ENCODE measurements at places on chromosomes 11 and 22. TPM values are rescaled to one million over a fixed set of nuclear protein-coding genes. Genes with fewer than 3 reads are reported as not detected.

A4GALT gene
- total RNA-seq, result 1.6 TPM

ARHGEF17 gene
- total RNA-seq, result 21.7 TPM

MRGPRG gene
- total RNA-seq, result not detected

PNPLA5 gene
- 0.18 TPM for total RNA-seq

DNA sequence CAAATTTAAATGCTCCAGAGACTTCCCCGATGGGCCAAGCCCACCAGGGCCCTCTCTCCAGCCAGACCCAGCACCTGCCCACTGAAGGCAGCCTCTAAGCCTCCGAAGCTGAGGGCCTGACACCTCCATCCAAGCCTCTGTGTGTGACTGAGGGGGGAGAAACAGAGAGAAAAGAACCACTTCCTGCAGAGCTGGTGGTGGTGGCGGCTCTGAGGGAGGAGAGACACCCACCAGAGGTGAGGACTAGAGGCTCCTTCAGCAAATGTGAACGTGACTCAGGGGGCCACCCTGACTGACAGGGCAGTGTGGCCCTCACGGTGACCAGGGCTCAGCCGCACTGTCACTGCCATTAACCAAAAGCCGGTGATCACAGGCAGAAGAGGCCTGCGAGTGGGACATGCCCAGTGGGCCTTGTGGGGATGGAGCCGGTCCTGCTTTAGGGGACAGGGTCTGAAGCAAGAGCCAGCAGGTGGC lies 31.0 kb upstream of the CD5 start:
- DNase-seq, result no peak

- DNase-seq, result peak; percentile 24
Measured at GRCh38 chr11:74949753-74950137, 679 bp downstream of the SPCS2 start.

DEUP1 gene
- total RNA-seq, result not detected

GRCh38 chr11:59556115-59556916 lies 45.0 kb downstream of the OR4D9 start:
- DNase-seq, result peak; percentile 93

TUBA8 gene
- total RNA-seq, result 1.4 TPM

- no peak for DNase-seq
Measured at GRCh38 chr11:122309262-122309925, 193.4 kb upstream of the BLID start.

GRCh38 chr11:104700609-104701008 lies 197.7 kb downstream of the CASP12 start:
- DNase-seq, result peak; percentile 84

DNA sequence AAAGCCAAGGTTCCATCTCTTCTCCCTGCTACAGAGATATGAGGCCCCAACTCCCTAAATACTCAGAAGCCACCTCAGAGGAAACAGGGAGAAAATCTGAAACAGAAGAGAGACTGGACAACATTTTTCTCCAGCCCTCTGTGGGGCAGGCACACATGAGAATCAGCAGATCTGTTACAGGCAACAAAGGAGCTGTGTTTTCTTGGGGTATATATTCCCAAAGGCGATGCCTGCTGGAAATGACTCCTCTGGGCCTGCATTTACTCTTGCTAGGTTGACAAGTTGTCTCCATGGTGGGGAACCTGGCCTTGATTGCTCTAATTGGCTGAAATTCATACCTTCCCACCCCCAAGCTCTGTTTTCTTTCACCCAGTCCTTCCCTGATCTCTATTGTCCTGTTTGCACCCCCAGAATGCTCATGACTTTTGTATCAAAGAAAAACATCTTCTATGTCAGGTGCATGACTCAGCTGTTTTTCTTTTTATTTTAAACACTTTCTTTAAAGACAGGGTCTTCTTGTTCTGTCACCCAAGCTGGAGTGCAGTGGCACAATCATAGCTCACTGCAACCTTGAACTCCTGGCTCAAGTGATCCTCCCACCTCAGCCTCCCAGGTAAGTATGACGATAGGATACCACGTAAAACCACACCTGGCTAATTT lies 23.5 kb upstream of the P2RY6 start:
- no peak for DNase-seq

B4GALNT4 gene
- total RNA-seq, result 6.1 TPM

TSSK2 gene
- not detected for total RNA-seq

CNGA4 gene
- under 0.01 TPM for total RNA-seq

- DNase-seq, result no peak
Measured at GRCh38 chr11:47553406-47553743, 443 bp upstream of the CELF1 start.

GRCh38 chr11:105858841-105859240 lies 163.2 kb downstream of the MSANTD4 start:
- DNase-seq, result no peak

- DNase-seq, result no peak
Measured at GRCh38 chr22:46353483-46354105, 18.1 kb downstream of the TRMU start.

GAB4 gene
- not detected for total RNA-seq

DNA sequence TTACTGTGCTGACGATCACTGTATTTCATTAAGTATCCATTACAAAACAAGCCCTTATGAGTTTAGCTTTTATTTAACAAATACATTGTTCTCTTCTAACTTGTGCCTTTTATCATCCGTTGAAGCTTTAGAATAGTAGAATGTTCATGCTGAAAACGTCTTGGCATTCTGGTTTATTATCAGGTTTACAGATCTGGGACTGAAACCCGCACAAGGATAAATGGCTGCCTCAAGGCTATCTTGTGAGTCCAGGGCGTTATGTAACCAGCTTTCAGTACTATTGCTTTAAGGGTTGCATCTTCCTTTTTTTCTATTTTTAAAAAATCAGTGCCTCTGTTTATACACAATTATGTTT lies 66.6 kb upstream of the PRODH start:
- DNase-seq, result no peak

Data from IMR-90 (cell line).